ENCODE measurements at places on chromosomes 7 and 10.

DNA sequence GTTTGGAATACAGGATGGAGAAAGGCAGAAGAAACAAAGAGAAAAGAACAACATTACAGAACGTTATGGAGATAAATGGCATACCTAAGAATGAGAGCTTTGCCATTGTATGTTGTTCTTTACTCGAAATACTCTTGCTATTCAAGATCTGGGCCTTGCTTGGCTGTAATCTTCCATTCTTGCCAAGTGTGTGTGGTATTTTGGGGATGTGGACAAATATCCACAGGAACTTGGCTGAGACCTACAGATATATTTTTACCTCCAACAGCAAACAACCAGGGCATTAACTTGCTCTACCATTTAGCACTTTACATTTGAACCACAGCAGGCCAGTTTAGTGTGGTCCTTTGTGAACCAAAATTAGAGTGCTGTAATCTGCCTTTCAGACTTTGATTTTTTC is 76.3 kb downstream of the DKK1 start:
- no peak for DNase-seq

- DNase-seq = no peak
These were observed 702.4 kb upstream of the FZD8 start for GRCh38 chr10:36344240-36345174.

DNA sequence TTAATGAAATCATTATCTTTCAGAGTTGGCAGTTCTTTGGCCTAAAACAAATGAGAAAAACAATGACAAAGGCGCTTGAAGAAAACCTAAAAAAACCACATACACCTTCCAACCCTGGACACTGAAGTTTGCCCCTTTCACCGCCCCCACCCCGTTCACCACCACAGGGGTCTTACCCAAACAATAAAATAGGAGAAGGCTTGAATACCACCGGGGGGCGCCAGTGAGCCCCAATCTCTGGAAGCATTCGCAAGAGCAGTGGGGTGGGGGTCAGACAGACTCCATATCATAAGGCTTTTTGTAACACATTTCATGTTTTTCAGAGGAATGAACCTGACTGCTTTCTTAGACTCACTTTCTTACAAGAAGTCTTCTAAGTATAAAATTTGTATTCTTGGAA is 163.6 kb downstream of the PIP4K2A start:
- no peak for DNase-seq

- DNase-seq = no peak
These were observed 72.4 kb downstream of the AGMO start for GRCh38 chr7:15489383-15489782.

DNA sequence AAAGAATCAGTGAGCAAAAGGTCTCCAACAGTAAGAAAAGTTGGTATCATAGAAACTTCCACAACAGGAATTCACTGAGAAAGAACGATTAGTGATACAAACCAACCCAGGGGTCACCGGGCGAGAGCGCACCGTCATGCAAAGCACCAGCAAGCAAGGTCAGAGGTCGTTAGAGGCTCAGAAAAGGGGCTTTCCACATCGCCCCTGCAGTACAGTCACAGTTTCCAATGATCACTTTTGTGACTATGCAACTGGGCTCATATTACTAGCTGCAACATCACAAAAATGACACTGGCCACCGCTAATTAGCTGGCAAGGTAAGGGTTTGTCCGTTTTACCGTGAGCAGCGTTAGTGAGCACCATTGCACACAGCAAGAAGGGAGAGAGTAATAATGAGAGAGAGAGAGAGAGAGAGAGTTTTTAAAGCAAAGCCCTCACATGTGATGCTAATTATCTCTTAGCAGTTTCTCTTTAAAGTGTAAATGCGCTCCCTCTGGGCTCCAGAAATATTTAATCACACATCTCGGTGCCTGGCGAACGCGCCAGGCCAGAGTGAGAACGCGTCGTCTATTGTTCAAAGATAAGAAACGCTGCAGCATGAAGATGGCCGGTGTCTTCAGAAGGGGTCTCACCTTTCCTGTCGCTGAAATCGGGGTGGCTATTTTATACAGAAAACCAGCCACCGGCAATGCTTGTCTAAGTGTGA is 237.5 kb downstream of the DNAJB6 start:
- no peak for DNase-seq

Data from GF-D8 (cell line).